ENCODE measurements at places on chromosomes 16 and 17.

DNA sequence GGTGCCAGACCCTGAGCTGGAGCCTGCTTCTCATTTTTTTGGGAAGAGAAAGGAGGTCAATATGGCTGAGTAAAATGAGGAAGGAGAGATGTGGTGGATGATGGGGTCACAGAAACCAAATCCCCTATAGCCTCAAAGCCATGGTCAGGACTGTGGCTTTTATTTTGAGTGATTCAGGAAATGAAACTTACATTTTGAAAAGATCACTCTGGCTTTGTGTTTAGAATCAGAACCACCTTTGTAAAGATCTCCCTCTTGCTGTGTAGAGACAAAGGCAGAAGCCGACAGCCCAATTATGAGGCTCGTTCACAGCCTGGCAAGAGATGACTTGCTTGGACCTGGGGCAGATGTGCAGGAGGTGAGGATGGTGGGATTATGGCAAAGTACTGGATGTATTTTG is 121.6 kb upstream of the ANKFN1 start:
- H3K36me3 ChIP-seq: no peaks in the 10 kb centered on the region
- H3K4me1 ChIP-seq: no peaks in the 10 kb centered on the region
- H3K27ac ChIP-seq: no peak overlapping the region

- H3K4me1 ChIP-seq: peaks cover 3% of the 10 kb centered on the region
- no peak overlapping the region for H3K4me3 ChIP-seq
- DNase-seq: no peak
- no peak overlapping the region for H3K27ac ChIP-seq
- H3K36me3 ChIP-seq: no peaks in the 10 kb centered on the region
Measured at GRCh38 chr16:53953336-53953735, 249.4 kb downstream of the FTO start.

DNA sequence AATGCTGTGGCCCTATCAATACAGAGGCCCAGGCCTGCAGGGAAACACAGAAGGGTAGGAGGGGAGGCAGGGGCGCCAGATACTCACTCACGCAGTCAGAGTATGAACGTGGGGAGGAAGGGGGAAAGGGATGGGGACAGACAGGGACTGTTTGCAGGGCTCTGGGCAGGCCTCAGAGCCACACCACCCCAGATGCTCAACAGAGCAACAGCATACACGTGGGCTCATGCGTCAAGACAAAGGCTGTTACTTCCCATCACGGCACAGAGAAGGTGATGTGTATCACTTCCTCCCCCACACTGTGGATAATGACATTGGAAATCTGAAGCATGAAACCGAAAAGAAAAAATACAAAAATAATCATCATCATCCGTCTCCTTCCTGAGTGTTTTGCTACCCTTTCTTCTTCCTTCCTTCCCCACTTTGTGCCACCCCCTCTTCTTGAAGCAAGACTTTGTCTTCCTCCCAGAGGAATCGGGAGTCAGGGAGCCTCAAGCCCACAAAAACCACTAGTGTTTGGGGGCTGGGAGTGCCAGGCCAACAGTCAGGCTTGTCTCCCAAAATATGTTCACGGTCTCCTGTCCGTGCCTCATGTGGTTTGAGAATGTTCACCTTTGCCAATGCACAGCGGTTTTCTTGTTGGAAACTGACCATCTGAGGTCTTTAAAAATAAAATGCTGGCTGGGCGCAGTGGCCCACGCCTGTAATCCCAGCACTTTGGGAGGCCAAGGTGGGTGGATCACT is 20.1 kb downstream of the SLC39A11 start:
- no peak for DNase-seq
- H3K36me3 ChIP-seq: peaks cover 3% of the 10 kb centered on the region
- peaks cover 36% of the 10 kb centered on the region for H3K4me1 ChIP-seq
- H3K4me3 ChIP-seq: no peak overlapping the region

DNA sequence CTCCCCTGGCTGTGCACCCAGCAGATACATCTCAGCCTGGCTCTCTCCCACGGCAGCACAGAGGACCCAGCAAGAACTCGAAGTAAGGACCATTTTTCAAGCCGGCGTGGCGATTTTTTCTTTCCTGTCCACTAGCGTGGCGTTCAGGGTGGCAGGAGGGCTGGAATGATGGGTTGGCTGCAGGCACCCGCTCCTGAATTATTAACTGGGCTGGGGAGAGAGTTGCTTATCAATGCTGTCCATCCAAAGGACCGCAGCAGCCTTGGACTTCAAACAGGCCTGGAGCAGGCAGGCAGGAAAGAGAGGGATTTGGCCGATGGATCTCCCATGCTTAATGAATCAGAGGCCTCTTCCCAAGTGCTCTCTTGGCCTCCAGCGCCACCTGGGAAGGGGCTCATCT is 7.0 kb downstream of the C16orf82 start:
- H3K36me3 ChIP-seq: no peaks in the 10 kb centered on the region
- H3K27ac ChIP-seq: no peak overlapping the region
- peaks cover 1% of the 10 kb centered on the region for H3K27me3 ChIP-seq
- no peak for DNase-seq
- no peaks in the 10 kb centered on the region for H3K4me1 ChIP-seq

GRCh38 chr16:1511662-1512569 is 18.8 kb downstream of the TELO2 start:
- peaks cover 21% of the 10 kb centered on the region for H3K36me3 ChIP-seq
- no peak for DNase-seq
- no peak overlapping the region for H3K4me3 ChIP-seq
- H3K27me3 ChIP-seq: no peaks in the 10 kb centered on the region

DNA sequence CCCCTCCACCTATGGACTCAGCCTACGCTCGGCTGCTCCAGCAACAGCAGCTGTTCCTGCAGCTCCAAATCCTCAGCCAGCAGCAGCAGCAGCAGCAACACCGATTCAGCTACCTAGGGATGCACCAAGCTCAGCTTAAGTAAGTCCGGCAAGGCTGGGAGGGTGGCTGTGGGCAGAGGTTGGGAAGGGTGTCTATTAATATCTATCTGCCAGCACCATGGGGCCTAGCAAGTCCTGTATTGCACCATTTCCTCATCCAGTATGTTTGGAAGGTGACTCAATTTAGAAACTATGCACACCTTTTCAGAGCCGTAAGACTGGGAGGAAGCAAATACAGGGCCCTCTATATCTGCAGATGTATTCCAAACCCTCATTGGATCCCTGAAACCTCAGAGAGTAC is 45.0 kb upstream of the ARHGAP44 start:
- no peaks in the 10 kb centered on the region for H3K27me3 ChIP-seq
- peak; percentile 69 for DNase-seq
- peaks cover 14% of the 10 kb centered on the region for H3K36me3 ChIP-seq

- no peak overlapping the region for H3K27ac ChIP-seq
- no peak for DNase-seq
- H3K4me1 ChIP-seq: peaks cover 6% of the 10 kb centered on the region
- H3K4me3 ChIP-seq: no peak overlapping the region
Measured at GRCh38 chr17:32492648-32493289, 6.0 kb downstream of the CDK5R1 start.

GRCh38 chr16:57876210-57876609 is 73.9 kb upstream of the KIFC3 start:
- H3K27me3 ChIP-seq: peaks cover 11% of the 10 kb centered on the region
- H3K36me3 ChIP-seq: no peaks in the 10 kb centered on the region
- peaks cover 3% of the 10 kb centered on the region for H3K4me1 ChIP-seq
- no peak for DNase-seq
- no peak overlapping the region for H3K4me3 ChIP-seq

DNA sequence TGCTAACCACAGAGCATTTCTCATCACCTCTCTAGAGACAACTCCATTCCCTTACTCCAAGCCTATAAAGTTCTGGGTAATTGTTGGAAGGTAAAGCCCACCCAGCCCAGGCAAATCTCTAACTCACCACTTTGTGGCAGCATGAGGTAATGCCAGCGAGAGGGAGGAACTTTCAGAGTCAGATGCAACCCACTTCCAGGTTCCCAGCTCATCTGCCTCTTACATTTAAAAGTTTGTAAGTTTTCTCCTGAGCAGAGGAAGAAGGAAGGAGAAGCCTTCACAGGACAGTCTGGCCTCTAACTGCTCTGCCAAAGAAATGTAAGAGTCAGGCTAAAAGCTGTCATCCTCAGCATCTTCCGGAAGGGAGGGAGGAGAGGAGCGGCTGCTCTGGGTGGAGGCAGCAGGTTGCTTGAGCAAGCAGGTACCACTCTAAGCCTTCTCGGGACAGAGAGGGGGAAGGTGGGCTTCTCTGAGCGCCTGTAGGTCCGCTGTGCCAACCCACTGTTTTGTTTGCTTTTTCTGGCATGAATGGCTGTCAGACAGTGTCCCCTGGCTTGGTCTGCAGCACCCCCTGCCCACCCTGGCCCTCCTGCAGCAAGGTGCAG is 1.0 kb downstream of the ZNF319 start:
- H3K4me3 ChIP-seq: peak overlapping the region; percentile 59
- DNase-seq: peak; percentile 33
- peaks cover 40% of the 10 kb centered on the region for H3K36me3 ChIP-seq
- no peaks in the 10 kb centered on the region for H3K27me3 ChIP-seq

- no peak overlapping the region for H3K27ac ChIP-seq
- no peak overlapping the region for H3K4me3 ChIP-seq
- no peak for DNase-seq
- peaks cover 33% of the 10 kb centered on the region for H3K27me3 ChIP-seq
- no peaks in the 10 kb centered on the region for H3K4me1 ChIP-seq
Measured at GRCh38 chr17:74199306-74200092, 4.0 kb upstream of the RPL38 start.

- no peak overlapping the region for H3K27ac ChIP-seq
- no peaks in the 10 kb centered on the region for H3K4me1 ChIP-seq
- H3K36me3 ChIP-seq: peaks cover 53% of the 10 kb centered on the region
- H3K4me3 ChIP-seq: no peak overlapping the region
Measured at GRCh38 chr16:69937465-69937951, 13.6 kb upstream of the CLEC18A start.

GRCh38 chr17:4742629-4743028 is 2.9 kb upstream of the CXCL16 start:
- H3K27me3 ChIP-seq: peaks cover 79% of the 10 kb centered on the region
- H3K27ac ChIP-seq: no peak overlapping the region
- peaks cover 8% of the 10 kb centered on the region for H3K4me1 ChIP-seq
- no peak overlapping the region for H3K4me3 ChIP-seq

GRCh38 chr16:88430524-88431446 is 22.3 kb upstream of the ZFPM1 start:
- H3K27me3 ChIP-seq: no peaks in the 10 kb centered on the region
- no peak overlapping the region for H3K4me3 ChIP-seq
- peaks cover 73% of the 10 kb centered on the region for H3K36me3 ChIP-seq
- H3K4me1 ChIP-seq: no peaks in the 10 kb centered on the region

- peak overlapping the region; percentile 84 for H3K4me3 ChIP-seq
- DNase-seq: peak; percentile 55
- H3K27me3 ChIP-seq: no peaks in the 10 kb centered on the region
- H3K27ac ChIP-seq: peak overlapping the region; percentile 96
- H3K36me3 ChIP-seq: peaks cover 22% of the 10 kb centered on the region
Measured at GRCh38 chr17:42774066-42774745, 957 bp downstream of the VPS25 start.

- DNase-seq: no peak
- peaks cover 41% of the 10 kb centered on the region for H3K27me3 ChIP-seq
- no peaks in the 10 kb centered on the region for H3K4me1 ChIP-seq
- no peaks in the 10 kb centered on the region for H3K36me3 ChIP-seq
- H3K4me3 ChIP-seq: no peak overlapping the region
- no peak overlapping the region for H3K27ac ChIP-seq
Measured at GRCh38 chr17:47797797-47798196, 23.8 kb downstream of the OSBPL7 start.

DNA sequence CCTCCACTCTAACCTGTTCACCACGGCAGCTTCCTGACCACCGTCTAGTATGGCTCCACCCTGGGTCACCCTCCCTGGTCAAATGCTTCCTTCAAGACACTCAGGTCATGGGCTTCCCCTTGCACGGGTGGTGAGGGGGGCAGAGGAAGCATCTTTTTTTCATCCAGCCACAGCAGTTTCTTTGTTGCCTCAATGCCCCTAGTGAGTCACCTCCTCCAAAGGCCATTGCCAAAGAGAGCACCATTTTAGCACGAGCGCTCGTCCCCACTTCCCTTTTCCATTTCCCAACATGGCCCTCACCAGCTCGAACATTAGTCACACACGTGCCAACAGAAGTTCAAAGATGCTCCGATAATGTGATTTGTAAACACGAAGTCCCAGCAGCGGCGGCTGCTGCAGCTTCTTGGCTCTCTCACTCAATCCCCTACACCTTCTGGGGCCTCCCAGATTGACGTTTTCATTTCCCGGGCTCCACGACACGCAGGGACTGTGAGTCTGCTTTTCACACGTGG is 134.6 kb downstream of the GAS7 start:
- peak; percentile 31 for DNase-seq
- H3K27ac ChIP-seq: no peak overlapping the region
- H3K4me3 ChIP-seq: no peak overlapping the region
- no peaks in the 10 kb centered on the region for H3K36me3 ChIP-seq

DNA sequence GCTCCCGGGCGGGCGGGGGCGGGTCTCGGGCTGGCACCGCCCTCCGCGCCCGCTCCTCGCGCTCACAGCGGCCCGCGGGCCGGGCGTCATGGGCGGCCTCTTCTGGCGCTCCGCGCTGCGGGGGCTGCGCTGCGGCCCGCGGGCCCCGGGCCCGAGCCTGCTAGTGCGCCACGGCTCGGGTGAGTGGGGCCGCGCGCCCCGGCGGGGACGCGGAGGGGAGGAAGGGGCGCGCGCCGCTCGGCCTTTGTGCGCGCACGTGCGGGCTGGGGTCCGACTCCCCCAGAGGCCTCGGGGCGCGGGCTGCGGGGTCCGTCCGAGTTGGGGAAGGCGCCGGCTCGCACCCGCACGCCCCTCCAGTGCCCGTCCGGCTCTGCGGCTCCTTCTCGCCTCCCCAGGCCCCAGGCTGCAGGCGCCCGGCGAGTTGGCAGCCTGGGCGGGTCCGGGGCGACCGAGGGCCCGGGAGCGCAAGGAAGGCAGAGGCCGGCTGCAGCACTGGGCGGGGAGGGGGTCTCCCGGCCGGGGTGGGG is at the start of gene NME4:
NME4 (plus strand) TSS at position 65 of the 527 bp plus-strand sequence; CDS start at position 89, 24 bp downstream.
- no peaks in the 10 kb centered on the region for H3K27me3 ChIP-seq
- peak within 1 kb of the TSS; percentile 51 for H3K27ac ChIP-seq
- no peak for DNase-seq
- peak within 1 kb of the TSS; percentile 70 for H3K4me3 ChIP-seq
- H3K4me1 ChIP-seq: peaks cover 4% of the 10 kb centered on the region

- H3K4me3 ChIP-seq: no peak overlapping the region
- no peaks in the 10 kb centered on the region for H3K4me1 ChIP-seq
- H3K27me3 ChIP-seq: no peaks in the 10 kb centered on the region
- DNase-seq: no peak
Measured at GRCh38 chr17:73539166-73539565, 105.1 kb downstream of the SDK2 start.

GRCh38 chr17:42553866-42554249 is 1.1 kb downstream of the HSD17B1 start:
- H3K4me1 ChIP-seq: peaks cover 5% of the 10 kb centered on the region
- H3K27me3 ChIP-seq: no peaks in the 10 kb centered on the region
- no peak for DNase-seq
- peak overlapping the region; percentile 95 for H3K4me3 ChIP-seq
- H3K36me3 ChIP-seq: peaks cover 4% of the 10 kb centered on the region

Data from IMR-90 (cell line).